Urinary bladder (tissue), 4 donors: ENCODE measurements at places on chromosomes 5 and 9.

GRCh38 chr5:22604711-22605110 is 248.4 kb downstream of the CDH12 start:
- no peak for DNase-seq

DNA sequence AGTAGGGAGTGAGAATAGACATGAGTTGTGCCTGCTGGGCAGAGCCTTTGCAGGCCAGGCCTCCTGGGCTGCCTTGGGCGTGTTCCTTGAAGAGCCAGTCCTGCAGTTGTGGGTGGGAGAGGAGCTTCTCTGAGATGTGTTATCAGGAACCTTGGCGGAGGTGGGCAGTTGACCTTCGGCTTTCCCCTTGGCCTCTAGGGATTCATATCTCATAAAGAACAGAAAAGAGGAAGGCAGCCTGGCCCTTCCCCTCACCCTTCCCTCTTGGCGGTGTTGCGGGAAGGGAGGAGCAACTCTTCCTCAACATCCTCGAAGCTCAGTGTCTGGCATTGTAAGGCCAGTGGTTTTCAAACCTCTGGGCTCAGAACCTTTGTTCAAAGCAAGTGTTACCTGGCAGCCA is 59.2 kb downstream of the DAPK1 start:
- DNase-seq, result no peak

- DNase-seq, result no peak
Observed at GRCh38 chr5:159061179-159061796, 38.4 kb downstream of the EBF1 start.

GRCh38 chr5:167964529-167964928 is 326.9 kb upstream of the WWC1 start:
- no peak for DNase-seq

- no peak for DNase-seq
Observed at GRCh38 chr9:33202552-33203201, 35.5 kb upstream of the B4GALT1 start.

DNA sequence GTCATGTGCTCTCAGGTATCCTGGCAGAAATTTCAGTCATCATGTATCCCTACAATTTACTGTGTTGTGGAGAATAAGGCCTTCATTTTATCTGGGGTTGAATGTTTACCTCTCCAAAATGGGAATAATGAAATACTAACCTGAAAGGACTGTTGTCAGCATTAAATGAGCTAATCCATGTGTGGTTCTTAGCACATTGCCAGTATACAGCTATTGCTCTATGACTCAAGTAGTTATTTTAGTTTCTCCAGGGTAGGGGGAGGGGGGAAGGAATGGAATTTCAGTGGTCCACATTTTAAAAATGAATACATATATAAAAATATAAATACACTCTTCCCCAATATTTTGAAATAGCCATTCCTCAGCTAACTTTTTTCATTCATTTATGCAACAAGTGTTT is 3.5 kb downstream of the PAM start:
- no peak for DNase-seq

DNA sequence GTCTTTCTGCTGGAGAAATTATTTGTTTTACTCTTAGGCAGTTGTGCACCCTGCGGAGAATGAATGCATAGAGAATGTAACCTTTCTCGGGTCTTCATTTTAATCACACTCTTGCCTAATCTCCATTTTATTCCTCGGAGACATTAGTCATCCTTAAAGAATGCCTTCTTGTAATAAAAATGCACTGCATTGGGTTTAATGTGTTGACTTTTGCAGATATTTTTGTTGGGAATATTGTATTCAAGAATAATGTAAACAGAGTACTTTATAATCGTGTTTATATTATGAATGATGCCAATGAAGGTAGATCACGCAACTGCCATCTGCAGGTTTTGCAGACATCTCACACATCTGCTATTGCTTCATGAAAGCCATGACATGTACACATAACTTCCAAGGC is 1093.9 kb upstream of the CDH6 start:
- DNase-seq, result no peak

DNA sequence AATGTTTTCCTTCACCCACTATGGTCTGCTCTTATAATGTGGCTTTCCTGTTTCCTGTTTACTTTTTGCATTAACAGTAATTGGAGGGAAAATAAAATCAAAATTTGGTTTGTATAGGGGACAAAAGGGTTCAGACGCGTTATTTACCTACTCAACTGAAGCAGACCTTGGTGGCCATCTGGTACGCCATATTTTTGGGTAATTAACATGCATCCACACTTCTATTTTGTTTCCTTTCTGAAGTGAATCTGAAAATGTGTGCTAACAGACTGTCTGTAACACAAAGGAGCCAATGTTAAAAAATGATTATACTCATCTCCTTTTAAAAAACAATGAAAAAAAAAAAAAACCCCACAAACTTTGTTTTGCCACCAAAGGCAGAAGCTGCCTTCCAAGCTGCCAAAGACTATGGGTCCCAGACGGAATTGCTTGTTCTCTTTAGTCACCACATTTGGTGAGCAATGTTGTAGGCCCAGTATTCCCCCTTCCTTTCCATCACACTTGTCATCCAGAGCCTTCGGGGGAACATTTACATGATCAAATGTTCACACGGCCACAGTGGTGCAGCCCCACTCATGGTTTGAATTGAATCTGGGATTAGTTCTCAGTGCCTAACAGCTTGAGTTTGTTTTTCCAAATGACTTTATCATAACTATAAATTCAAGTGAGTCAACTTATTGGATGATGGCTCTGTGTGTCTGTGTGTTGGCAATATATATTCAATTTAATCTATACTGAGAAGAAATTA is 323.7 kb upstream of the CD180 start:
- no peak for DNase-seq

DNA sequence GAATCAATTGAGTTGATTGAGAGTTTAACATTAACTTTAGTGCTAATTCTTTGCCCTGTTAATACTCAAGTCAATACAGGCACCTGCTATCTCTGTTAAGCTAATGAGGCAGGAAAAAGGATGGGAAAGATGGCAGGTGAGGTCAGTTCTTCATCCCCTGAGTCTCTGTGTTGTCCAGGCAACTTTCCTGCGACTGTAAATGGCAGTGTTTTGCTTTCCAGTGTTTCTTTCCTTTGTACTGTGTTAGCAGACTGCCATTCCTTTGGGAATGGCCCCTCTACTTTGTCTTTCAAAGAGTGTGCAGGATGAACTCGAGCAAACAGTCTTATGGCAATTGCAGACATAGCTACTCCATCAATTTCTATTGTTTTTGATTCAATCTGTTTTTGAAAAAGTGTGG is 202.2 kb upstream of the VLDLR start:
- no peak for DNase-seq

DNA sequence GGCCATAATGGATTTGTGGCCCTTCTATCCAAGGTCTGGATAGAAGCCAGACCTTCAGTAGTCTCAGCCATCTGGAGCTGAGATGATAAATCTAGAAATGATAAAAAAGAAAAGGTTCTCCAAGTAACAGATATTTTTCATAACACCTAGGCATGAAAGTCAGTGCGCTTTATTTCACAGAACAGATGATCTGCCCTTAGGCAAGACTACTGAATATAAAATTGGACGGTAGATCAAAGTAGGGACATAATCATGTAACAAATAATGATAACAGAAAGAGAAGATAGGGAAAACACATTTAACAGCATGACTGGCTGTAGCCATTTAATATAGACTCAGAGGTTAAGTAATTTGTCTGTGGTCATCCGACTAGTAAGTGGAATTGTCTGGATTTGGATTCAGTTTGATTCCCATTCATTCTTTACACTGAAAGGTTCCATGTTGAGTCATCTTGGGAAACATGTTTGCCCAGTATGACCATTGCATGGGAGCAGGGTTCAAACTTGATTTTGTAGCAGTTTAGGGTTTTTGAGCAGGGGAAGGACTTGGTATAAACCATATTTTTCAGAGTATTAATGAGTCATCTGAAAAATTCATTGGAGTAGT is 4.1 kb upstream of the CAVIN4 start:
- DNase-seq, result no peak

DNA sequence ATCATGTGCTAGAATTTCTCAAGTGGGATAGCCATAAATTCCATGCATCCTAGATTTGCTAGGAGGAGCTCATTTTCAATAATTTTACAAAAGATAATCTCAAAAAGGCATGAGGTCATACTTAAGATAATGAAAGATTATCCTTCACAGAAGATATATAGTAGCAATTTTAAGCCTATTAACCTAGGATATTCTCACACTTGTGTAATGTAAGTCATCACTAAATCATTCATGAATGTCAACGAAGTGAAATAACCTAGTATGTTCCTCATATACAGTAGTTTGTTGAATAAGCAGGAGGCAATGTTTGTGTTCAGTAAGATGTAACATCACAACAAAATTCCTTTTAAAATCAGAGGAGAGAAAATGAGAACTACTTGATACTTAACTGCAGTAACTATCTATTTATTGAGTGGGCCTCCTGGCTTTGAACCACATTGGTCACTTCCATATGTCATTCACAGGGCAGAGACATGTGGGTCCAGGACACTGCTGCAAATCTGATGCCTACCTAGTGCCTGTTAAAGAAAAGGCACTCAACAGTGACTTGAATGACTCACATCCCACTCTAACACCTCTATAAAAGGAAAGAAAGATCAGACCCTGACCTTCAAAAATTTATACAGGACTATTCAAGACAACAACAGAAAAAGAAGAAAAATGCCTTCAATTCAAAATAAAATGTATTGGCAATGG is 8.2 kb downstream of the LIFR start:
- no peak for DNase-seq

DNA sequence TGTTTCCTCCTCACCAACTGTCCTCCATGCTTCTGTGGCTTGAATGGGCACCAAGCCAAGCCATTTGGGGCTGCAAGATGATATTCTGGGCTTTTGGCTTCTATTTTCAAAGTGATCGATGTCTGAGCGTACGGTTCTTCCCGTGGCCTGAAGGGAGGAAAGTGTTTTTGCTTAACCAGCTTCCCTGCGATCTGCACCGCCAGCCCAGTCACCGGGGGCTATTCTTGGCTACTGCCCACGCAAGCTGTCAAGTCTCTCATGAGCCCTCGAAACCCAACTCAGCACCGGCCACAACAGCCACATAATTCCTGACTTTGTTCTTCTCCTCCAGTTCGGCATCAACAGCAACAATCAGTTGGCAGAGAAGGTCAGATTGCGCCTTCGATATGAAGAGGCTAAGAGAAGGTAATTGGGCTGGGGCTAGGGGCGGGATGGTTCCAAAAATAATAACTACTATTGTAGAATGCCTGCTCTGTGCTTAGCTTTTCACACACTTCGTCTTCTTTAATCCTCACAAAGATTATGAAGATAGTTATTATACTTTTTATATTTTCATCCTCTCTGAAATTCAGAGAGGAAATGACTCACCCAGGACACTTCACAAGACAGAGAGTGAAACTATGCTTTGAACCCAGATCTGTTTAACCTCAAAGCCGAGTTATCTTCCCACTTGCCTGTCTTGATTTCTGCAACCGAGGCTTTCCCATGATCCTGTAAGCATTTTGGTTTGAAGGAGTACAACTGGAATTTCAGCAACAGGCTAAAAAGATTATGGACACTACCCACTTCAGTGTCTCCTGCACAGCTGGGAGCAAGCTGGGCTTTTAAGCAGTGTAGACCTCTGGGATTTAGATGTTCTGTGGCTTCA is 76.4 kb upstream of the RARS1 start:
- DNase-seq, result no peak

GRCh38 chr5:177496070-177496726 is 1.2 kb downstream of the PDLIM7 start:
- no peak for DNase-seq

DNA sequence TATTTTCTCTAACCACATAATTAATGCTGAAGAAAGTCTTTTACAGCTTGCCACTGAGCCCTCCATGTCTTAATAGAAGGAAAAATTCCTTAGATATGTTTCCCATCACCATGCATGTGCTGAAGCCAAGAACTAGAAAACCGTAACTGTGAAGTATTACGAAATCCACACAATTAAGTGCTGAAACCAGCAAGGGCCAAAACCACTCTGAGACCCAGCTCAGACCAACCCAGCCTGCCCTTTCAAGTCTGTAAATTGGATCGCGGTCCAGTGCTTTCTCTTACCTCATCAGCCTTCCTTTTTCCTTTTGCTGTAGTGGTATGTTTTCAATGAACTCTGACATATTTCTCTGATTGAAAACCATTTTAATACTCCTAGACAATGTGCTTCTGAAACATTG is 26.3 kb downstream of the SEMA5A start:
- no peak for DNase-seq

DNA sequence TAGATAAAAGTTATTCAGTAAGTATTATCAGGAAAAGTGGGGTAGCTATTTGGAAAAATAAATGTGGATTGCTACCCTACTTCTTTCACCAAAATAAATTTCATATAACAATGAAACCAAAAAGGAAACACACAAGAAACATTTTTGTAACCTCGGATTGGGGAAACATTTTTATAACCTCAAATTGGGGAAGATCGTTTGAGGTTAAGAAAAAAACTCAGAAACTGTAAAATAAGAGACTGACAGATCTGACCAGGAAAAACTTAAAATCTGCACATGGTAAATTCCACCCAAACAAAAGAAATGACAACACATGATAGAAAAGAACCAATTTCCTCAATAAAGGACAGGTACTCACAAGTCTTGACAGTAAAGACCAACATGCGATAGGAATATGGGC is 13.5 kb downstream of the EFCAB9 start:
- DNase-seq, result no peak

- no peak for DNase-seq
Observed at GRCh38 chr9:110142868-110143481, 65.0 kb downstream of the C9orf152 start.
